Dermis microvascular lymphatic vessel endothelial cell (primary cell): ENCODE measurements at places on chromosomes 1 and 21. TPM values are rescaled to one million over a fixed set of nuclear protein-coding genes. Genes with fewer than 3 reads are reported as not detected.

The PLEKHO1 gene
- 37.9 and 56.5 TPM in 2 replicates for total RNA-seq

The S100A7 gene
- total RNA-seq, result not detected in 2 replicates

The PLPP3 gene
- total RNA-seq, result 22.6 and 59.7 TPM in 2 replicates

The ZNF695 gene
- total RNA-seq, result 1.0 and 2.4 TPM in 2 replicates

The MPL gene
- total RNA-seq, result 0.13 TPM in 2 replicates

The AVPR1B gene
- not detected in 2 replicates for total RNA-seq

The LAD1 gene
- not detected in 2 replicates for total RNA-seq

The DMBX1 gene
- not detected in 2 replicates for total RNA-seq

GRCh38 chr1:66436378-66437135 is 97.4 kb upstream of the SGIP1 start:
- no peak for DNase-seq

- no peak for DNase-seq
Measured at GRCh38 chr1:232936941-232937340, 13.5 kb upstream of the NTPCR start.

DNA sequence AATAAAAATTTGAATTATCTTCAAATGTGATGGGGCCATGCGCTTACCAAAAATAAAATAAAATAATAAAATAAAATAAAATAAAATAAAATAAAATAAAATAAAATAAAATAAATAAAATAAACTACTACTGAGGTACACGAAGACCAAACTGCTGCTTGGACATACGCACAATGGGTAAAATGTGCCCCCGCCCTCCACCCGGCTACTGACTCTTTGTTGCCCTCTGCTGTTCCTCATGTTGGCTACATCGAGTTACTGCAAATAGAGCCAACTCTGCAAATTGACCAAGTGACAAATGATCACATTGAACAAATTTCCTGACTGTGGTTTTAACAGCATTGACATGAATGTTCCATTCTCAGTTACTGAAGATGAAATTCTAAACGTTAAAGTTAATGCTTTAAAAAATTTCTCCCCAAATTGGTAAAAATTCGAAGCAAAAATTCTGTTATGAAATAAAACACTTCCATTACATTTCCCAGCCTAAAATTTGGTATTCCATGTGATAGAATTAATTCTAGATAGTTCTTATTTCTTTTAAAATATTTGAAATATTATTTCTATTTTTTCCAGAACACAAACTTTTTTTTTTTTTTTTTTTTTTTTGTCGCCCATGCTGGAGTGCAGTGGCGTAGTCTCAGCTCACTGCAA is 18.8 kb upstream of the MAP1LC3C start:
- DNase-seq, result peak; percentile 46

DNA sequence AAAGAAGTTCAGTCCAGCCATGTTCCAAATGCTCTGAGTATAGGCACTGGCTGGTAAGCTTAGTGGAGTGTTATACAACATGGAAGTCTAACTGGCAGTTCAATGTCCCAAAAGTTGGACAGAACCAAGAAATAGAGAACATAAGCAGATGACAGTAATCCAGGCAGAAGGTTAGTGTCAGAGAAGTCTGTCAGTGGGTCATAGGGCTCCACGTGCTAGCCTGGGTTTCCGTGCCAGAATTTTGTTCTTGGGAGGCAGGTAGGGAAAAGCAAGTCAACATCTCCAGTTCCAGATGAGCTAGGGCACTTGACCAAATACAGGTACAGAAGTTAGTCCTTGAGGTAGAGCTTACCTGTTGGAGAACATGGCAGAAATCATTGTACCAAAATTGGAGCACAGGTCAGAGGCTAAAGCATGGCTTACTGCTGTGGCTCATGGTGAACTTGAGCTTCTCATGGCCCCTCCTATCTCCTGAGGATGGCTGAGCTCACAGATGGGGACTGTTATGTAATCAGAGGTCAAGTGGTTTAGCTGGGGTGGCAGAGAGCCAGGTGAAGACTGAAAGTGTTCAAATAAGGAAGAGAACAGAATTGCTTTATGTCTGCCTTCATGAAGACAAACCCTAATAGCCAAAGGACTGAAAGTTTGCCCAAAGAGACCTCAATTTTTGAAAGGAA is 170.8 kb downstream of the NFIA start:
- DNase-seq, result peak; percentile 31

DNA sequence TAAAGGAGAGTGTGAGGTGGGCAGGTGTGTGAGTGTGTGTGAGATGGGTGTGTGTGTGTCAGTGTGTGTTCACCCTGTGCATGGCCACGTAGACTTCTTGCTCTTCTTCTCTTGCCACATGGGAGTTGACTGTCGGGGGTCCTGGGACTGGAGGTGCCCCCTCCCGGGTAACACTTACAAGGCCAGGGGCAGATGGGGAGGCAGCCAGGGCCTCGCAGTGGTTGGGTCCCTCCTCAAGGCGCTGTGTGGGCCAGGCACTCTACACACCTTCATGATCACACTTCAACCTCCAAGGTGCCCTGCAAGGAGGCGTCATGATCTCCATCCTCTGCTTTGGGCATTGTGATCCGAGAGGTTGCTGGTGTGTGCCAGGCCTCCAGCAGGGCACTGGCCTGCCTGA is 2.3 kb downstream of the PLA2G2F start:
- DNase-seq, result no peak

- no peak for DNase-seq
Measured at GRCh38 chr1:56676571-56677035, 31.5 kb downstream of the PRKAA2 start.

DNA sequence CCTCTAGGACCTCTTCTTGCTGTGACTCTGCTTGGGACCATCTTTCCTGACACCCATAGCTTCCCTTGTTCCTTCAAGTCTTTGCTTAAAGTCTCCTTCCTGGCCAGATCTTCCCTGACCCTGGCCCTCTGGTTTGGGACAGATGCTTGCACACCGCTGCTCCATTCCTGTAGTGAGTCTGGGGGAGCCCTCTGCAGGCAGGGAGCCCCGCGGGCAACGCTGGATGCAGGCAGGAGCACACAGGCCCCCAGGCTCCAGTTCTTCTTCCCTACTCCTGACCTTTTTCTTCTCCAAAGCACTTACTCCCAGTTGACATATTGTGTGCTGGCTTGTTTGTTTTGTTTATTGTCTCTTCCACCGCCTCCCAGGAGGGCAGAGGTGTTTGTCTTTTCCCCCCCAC is 413.4 kb downstream of the CAMTA1 start:
- no peak for DNase-seq

- no peak for DNase-seq
Measured at GRCh38 chr1:58581641-58582040, 4.6 kb upstream of the TACSTD2 start.

DNA sequence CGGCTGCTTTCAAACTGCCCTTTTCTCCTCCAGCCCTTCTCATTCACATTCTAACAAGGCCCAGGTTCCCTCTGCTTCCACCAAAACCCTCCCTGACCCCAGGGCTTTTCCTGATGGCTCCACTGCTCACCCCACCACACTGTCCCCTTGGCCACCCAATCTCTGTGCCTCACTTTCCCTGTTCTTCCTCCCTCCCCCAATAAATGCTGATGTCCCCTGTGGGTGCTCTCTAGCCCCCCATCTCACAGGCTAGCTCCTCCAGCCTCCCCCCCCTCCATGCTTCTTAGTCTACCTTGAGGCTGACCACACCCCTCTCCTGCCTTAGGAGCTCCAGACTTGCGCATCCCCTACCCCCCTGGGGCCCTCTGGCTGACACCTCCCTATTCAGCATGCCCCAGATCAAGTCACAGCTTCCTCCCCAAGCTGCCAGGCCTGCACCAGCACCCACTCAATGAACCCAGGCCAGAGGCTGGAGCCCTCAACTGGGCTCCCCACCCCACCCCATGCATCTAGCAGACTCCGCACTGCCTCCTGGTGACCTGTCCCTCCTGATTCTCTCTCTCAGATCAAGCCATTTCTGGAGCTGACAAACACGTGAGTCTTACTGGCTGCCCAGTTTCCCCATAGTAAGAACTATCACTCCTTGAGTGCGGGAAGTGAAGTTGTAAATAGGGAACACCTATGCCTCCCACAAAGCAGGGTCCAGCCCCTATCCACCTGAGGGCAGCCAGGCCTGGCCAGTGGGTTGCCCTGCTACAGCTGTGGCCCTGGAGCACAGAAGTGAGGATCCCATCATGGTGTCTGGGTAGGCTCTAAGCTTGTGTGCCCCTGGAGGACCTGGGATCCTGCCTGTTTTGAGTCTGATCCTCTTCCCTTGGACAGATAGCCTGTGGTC is 117.9 kb downstream of the DMRTB1 start:
- no peak for DNase-seq

DNA sequence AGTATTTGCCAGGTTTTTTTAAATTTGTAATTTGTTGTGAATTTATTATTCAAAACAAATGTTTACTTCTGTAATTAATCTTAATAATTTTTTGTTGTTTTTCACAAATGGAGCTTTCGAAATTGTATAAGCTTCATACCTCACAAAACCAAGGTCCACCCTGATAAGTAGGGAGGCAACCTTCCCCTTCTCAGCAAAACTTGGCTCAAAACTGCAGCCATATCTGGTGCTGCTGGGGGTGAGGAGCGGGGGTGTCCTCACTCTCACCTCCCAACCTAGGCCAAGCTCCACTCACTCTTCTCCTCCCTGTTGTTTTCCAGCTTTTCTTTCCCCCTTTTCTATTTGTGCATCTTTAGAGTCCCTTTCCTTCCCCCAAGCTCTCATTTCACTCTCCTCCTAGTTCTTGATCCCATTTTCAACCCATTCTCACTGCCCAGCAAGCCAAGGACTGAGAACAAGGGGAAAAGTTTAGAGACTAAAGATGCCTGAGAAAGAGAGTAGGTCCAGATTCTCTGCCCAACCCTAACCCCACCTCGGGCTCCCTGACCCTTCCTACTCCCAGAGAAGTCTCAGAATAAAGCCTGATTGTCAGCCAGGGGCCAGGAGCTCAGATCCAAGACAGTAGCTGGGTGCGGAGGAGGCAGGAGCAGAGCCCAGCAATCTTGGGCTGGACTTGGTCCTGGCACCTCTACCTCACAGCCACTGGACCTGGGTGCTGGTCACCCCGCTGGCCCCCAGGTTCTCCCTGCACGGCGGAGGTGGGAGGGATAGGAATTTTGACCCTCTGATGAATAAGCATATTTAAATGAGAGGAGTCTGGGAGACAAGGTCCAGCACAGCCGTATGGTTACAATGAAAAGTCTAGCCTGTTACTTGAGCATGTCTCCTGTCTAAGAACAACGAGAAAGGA is 8.3 kb upstream of the CFAP45 start:
- no peak for DNase-seq

DNA sequence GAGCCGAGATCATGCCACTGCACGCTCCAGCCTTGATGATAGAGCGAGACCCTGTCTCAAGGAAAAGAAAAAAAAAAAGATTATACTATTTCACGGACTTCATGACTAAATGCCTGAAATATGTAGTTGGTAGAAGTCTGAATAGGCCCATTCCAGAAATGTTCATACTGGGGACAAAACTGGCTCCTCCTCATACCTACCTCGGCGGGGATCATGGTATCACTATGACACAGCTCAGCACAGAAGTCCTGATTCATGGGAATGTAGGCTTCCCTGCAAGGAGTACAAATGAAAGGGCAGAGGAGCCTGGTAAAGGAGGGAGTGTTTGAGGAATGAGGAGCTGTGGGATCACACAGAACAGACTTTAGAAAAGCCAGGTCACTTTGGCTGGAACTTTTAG is 5.0 kb downstream of the SPATA46 start:
- DNase-seq, result no peak

DNA sequence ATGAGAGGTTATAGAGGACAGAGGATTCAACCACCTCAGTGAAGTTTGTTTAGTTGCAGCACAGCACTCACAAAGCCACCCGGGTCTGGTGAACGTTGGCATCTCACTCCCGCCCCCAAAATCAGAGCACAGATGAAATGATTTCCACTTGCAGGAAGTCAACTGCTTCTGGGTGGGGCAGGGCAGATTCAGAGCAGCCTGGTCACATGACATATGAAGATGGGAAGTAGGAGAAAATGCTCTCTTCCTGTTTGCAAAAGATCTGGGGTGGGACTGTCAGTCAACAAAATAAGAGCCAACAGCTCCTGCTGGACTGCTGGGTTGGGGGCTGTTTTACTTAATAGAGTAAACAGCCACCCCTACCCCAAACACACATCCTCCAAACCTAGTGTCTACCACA is 43.2 kb downstream of the LRRC71 start:
- DNase-seq, result peak; percentile 8

- DNase-seq, result peak; percentile 26
Measured at GRCh38 chr1:41021526-41022308, at the start of gene SLFNL1. TSS of gene SLFNL1 (minus strand) at chr1:41021725. CDS start at chr1:41020660, 1,065 bp downstream.

GRCh38 chr1:212457740-212458338 is 25.1 kb downstream of the NENF start:
- peak; percentile 48 for DNase-seq

DNA sequence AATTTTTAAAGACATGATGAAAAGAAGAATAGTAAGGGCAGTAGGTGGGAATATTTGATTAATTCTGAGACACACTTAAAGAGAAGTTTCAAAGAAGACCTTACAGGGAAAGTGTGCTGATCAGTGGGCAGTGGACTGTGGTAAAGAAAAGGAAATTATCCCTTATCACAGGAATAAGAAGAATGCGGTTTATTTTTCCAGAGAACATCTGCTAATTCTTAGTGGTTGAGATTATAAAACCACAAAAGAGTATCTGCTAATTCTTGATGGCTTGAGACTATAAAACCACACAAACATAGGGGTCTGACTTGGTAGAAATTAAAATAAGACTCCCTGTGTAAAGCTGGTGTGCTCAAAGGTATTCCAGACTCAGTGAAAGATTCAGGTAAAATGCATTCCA is 60.0 kb upstream of the KCTD3 start:
- no peak for DNase-seq

- DNase-seq, result no peak
Measured at GRCh38 chr1:173329726-173330125, 122.6 kb upstream of the TNFSF4 start.

GRCh38 chr21:45535341-45536081 is 6.7 kb downstream of the SLC19A1 start:
- DNase-seq, result no peak

GRCh38 chr1:52168373-52169080 is 26.6 kb downstream of the ZFYVE9 start:
- DNase-seq, result no peak

GRCh38 chr1:9836632-9836960 is 12.8 kb upstream of the CLSTN1 start:
- no peak for DNase-seq

GRCh38 chr1:46284058-46284457 is 19.4 kb downstream of the LRRC41 start:
- DNase-seq, result no peak

- DNase-seq, result peak; percentile 58
Measured at GRCh38 chr1:51303751-51304251, 26.6 kb downstream of the TTC39A start.

GRCh38 chr1:162007466-162007865 is 16.2 kb downstream of the OLFML2B start:
- no peak for DNase-seq

DNA sequence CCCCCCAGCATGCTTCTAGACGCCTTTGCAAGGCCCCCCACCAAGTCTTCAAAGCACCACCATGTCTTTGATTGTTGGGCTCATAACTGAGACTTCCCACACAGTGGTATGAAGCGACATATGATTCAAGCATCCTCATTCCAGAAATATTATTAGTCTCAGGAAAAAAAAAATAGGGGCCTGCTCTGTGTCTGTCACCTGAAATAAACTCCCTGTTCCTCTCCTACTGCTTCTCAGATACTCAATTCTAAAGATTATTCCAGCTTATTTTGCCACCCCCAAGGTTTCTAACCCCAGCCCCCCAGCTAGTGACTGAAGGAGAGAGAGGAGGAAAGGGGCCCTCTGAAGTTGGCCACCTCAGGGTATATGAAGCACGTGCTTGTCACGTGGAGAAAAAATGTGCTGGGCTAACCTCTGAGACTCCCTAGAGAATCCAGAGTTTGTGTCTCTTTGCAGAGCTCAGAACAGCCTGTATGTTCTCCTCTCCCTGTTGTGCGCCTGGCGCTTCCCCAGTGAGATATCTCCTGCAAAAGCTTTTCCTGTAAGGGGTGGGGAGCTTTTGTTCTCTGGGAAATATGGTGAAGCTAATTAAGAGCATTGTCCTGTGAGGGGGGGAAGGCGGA is 35.9 kb upstream of the RASAL2 start:
- DNase-seq, result no peak
